SK-MEL-5 (cell line): ENCODE measurements at places on chromosomes 1 and 21.

DNA sequence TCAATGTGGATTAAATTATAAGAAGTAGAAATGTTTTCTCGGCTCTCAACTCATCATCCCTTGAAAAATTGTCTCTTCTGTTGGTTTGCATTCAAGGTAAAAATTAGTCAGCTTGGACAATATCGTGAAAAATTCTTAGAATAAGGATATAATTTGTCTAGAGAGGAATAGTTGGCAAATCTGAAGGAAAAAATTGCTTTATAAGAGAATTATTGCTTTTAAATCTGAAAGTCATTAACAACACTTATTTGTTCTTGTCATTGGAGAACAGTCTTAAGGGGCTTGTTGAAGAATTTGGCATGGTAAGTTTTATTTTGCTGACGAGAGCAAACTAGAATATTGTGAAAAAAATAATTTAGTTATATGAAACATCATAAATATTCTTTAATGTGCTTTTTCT, 26.4 kb downstream of the ANGPTL1 start:
- DNase-seq, result no peak

DNA sequence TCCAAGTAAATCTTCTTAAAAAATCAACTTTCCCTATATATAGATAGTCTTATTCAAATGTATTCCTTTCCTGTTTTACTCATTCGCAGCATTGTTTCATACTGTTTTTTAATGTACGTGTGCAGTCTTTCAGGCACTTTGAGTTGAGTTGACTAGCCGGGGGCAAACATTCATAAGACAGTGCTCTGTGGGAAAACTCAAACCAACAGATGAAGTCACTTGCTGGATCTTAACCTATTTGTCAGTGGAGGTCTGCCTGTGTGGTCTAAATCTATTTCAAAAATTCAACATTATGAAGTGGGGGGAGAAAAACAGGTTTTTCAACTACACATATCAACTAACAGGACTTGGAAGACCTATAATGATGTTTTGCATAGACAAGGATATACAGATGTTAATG, 6.2 kb downstream of the HSD11B1 start:
- DNase-seq, result no peak

GRCh38 chr1:46153228-46153627, 20.8 kb upstream of the PIK3R3 start:
- no peak for DNase-seq

- no peak for DNase-seq
These were observed 42.3 kb upstream of the FASLG start for GRCh38 chr1:172616636-172617035.

DNA sequence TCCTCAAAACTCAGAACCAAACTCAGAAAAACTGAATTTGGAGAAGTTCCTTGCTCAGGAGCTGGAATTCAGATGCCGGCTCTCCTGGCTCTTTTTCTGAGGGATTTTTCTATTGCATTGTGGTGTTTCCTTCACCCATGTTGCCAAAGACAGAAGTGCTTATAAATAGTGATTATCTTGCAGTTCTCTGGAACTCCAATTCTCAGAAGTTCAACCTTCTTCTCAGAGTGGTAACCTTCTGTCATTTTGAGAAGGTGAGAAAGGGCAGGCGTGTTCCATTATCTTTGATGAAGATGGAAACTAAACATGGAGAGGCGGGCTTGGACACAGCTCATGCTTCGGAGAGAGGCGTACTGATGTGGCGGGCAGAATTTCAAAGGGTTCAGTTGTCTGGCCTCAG, 12.4 kb upstream of the ETV3 start:
- no peak for DNase-seq

DNA sequence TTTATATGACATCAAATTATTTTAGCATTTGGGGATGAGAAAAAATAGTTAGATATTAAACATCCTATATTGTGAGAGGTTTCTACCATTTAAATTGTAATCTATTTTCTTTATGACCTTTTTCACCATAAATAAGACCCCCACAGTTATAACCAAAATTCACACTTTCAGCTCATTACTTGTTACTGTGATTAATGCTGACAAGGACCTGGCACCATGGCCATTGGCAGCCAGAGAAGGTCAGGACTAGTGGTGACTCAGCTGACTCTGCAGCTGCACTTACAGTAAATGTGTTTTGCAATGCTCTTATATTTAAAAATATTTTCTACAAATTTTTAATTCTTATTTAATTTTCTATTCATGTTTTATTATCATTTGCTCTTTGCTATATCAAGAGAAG, 133.3 kb upstream of the C1orf105 start:
- DNase-seq, result no peak

DNA sequence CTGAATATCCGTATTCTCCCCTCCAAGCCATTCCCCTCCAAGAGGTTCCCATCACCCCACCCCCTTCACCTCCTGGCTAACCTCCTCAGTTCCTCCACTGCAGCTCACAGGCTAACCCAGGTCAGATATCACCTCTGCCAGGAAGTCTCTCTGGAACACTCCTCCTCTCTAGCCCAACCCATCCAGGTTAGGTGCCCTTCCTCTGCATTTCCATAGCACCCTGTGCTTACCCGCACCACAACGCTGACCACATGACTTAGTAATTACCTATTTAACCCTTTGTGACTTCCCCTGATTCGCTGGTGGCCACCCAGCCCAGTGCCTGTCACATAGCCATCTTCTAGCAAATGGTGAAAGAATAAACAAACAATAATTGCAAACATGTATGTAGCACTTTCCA, 49.5 kb upstream of the IFFO2 start:
- DNase-seq, result no peak

DNA sequence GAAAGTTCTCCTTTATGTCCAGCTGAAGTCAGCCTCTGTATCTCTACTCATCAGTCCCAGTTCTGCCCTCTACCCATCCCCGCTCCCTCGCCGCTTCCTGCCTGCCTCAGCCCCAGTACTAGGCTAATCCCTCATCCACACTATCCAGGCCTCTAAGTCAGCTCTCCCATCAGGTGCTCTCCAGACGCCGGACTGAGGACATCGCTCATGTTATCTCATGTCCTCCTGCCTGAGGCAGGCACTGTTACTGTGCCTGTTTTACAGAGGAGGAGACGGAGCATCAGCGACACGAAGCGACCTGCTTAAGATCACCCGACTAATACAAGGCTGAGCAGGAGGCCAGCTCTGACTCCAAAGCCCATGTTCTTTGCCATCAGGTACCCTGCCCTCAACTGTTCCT, 57.3 kb upstream of the RUNX3 start:
- no peak for DNase-seq

GRCh38 chr21:45299864-45300785, 12.4 kb upstream of the POFUT2 start:
- DNase-seq, result no peak
